T-helper 2 cell treated with Interferon-gamma antibody and Interleukin-4, amounts not matched to agents 5 μg/mL and 100 μg/mL, for 36 hours (primary cell): ENCODE measurements at places on chromosomes 13 and 19.

- DNase-seq = no peak
These were observed 20.5 kb upstream of the C1QTNF9 start for GRCh38 chr13:24288870-24289269.

- DNase-seq = peak; percentile 46
These were observed 25.7 kb downstream of the SLC8A2 start for GRCh38 chr19:47445937-47446402.

GRCh38 chr13:79108914-79109643 lies 297.0 kb downstream of the RBM26 start:
- DNase-seq = no peak

DNA sequence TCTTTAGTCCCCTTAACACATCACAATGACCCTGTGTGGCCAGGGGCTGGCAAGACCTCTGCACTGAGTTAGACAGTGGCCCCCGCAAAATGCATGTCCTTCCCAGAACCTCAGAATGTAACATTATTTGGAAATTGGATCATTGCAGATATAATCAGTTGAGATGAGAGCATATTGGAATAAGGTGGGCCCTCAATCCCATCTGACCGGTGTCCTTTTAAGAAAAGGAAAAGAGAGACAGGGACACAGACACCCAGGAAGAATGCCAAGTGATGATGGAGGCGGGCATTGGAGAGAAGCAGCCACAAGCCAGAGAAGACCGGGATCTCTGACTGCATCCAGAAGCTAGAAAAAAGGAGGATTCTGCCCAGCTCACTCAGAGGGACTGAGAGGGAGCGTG lies 1.8 kb downstream of the FAM187B start:
- no peak for DNase-seq

DNA sequence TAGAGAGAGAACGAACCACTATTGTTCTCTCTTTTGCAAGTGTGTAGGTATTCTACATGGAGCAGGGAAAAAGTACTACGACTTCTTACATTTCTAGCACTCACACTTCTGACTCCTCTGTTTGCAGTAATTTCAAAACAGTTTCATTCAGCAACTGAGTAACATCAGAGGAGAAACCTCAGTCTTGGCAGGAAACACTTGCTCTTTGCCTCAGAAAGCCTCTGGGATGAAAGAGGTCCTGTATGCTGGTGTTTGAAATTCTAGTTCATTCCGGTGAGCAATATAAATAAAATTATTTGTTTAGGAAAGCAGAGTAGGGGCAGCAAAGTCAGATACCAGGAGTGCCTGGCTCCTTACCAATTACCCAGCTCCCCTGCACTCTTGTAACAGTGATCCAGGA lies 595.5 kb downstream of the TBC1D4 start:
- no peak for DNase-seq

- no peak for DNase-seq
These were observed 26.3 kb downstream of the CYP4F2 start for GRCh38 chr19:15871570-15871969.

- DNase-seq = no peak
These were observed 23.1 kb downstream of the FXYD5 start for GRCh38 chr19:35177377-35178274.

DNA sequence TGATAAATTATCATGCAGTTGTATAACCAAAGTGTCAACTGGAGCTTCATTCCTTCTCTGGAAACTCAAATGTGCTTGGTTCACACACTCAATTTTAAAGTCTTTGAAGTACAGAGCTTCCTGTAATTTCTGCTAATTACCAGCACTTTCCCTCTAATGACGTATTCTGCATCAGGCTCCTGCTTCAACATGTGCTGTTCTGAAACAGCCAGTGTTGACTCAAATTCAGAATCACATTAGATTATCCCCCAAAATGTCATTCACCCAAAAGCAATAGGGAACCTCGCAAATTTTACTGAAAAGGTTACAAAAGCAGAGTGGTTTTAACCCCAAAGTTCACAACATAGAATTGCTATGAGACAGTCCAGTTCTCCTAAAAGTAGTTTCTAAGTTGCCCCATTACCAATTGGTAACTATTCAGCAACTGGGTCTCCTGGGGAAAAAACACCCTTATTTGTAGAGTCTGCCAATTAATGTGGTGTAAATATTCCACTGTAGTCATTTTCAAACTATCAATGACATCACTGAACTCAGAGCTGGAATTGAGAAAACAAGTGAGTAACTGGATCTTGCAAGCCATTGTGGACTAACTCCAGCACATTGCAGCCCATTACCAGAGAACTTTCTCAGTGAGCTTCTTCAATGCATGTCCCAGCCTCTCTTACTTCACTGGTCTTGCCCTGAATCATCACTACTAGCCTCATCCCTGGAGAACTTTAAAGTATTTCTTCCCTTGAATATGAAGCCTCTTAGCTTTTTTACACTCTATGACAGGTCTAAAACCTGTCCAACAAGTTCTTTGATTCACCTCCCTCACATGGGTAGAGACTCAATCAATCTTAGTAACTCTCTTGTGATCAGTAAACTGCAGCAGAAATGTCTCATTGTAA lies 955.4 kb downstream of the EFNB2 start:
- no peak for DNase-seq

DNA sequence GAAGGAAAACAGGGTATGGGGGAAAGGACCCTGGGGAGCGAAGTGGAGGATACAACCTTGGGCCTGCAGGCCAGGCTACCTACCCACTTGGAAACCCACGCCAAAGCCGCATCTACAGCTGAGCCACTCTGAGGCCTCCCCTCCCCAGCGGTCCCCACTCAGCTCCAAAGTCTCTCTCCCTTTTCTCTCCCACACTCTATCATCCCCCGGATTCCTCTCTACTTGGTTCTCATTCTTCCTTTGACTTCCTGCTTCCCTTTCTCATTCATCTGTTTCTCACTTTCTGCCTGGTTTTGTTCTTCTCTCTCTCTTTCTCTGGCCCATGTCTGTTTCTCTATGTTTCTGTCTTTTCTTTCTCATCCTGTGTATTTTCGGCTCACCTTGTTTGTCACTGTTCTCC lies 2.7 kb downstream of the KLK3 start:
- no peak for DNase-seq

DNA sequence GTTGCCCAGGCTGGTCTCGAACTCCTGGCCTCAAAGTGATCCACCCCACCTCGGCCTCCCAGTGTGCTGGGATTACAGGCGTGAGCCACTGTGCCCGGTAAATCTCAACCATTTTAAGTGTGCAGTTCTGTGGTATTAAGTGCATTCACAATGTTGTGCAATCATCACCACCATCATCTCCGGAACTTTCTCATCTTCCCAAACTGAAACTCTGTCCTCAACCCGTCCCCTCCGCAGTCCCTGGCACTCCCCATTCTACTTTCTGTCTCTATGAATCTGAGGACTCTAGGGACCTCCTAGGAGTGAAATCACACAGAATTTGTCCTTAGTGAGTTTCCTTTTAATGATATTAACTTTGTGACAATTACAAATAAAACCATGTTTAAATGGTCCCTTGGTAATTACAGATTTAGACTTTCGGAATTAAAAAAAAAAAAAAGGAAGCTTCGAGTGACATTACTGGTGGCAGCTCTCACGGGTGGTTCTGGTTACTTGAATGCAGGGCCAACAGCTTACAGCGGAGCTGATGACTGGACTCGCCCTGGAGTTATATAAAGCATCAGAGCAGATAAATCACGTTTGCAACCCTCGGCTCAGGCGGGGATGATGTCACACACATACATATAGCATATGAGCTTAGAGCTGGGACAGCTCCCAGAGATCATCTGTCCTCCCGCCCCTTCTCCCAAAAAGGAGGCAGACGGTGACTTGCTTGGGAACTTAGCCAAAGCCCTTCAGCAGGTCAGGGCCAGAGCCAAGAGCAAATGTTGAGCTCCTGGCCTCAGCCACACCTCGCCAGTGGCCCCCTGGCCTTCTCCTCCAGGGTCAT lies 89.8 kb downstream of the ZNF557 start:
- DNase-seq = no peak

DNA sequence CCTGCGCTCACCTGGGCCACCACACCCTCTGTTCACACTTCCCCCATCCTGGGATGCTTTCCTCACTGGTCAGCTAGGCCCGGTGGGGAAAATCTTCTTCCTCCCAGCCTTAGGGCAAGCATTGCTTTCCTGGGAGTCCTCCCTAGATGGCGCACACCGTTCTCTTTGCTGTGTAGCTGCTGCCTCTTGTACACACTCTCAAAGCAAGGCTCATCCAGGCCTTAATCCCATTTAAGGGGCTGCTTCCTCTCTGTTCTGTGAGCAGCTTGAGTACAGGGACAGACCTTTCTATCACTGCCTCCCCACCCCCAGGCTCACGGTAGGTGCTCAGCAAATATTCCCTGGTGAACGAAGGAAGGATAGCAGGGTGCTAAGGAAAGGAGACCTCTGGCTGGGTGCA lies 11.1 kb downstream of the SLC7A10 start:
- DNase-seq = no peak

DNA sequence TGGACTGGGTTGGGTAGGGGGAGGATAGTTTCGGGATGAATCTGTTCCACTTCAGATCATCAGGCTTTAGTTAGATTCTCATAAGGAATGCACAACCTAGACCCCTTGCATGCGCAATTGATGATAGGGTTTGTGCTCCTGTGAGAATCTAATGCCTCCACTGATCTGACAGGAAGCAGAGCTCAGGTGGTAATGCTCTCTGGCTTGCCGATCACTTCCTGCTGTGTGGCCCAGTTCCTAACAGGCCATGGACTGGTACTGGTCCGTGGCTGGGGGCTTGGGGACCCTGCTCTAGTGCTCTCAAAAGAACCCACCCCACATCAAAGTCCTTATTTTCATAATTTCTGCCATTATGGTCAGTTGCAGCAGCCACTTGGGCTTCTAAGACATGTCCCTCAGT lies 30.1 kb downstream of the DNAJC3 start:
- no peak for DNase-seq

DNA sequence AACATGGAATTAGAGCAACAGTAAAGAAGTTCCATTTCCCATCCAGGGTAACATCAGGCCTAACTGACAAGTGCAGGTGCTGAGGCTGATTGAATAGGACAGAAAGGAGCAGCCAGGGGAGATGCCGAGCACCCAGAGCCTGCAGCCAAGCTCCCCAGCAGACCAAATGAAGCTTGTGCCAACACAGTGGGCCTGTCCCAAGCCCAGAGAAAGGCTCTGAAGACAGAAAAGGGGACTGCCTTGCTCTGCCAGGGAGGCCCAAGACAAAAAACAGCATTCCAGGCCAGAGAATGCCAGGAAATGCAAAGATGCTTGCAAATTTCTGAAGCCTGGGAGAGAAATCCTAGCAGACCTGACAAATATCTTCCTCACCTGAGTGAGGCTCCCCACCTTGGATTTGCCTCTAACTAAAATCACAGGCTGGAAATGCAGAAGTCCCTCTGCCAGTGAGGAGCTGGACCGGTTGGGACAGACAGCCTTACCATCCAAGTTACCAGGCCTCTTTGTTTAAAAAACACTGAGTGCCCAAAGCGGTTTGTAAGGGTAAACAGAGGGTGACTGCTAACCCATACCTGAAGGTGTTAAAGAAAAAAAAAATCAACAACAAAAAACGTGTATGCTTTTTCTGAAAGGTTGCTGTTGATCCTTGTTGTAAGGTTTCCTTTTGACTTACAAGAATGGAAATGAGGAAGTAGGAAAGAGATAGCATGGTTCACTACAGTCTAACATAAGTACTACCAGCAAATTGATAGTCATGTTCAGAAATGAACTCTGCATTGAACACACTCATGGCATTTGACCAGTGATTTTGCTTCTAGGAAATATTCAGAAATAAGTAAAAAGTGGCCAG lies 11.8 kb upstream of the HMGB1 start:
- DNase-seq = no peak

- DNase-seq = peak; percentile 37
These were observed 33.3 kb downstream of the IGFL2 start for GRCh38 chr19:46181388-46181779.

DNA sequence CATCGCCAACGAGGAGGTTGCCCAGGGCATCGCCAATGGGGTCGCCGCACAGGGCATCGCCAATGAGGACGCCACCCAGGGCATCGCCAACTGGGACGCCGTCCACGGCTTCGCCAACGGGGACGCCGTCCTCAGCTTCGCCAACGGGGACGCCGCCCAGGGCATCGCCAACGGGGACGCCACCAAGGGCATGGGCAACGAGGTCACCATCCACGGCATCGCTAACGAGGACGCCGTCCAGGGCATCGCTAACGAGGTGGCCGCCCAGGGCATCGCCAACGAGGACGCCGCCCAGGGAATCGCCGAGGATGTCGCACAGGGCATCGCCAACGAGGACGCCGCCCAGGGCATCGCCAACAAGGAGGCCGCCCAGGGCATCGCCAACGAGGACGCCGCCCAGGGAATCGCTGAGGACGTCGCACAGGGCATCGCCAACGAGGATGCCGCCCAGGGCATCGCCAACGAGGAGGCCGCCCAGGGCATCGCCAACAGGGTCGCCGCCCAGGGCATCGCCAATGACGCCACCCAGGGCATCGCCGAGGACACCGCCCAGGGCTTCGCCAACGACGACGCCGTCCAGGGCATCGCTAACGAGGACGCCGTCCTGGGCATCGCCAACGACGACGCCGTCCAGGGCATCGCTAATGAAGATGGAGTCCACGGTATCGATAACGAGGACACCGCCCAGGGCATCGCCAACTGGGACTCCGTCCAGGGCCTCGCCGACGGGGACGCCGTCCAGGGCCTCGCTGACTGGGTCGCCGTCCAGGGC lies 945.7 kb downstream of the TUBA3C start:
- DNase-seq = no peak

DNA sequence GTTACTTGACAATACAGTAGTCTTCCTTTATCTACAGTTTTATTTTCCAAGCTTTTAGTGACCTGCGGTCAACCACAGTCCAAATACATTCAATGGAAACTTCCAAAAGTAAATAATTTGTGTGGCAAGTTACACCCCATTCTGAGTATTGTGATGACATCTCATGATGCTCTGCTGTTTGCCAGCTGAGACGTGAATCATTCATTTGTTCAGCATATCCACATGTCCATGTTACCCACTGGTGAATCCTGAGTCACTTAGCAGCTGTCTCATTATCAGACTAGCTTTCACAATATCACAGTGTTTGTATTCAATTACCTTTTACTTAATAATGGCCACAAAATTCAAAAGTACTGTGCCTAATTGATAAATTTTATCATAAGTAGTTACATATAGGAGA lies 179.8 kb downstream of the PRR20E start:
- DNase-seq = no peak

- peak; percentile 23 for DNase-seq
These were observed 13.8 kb upstream of the EHD2 start for GRCh38 chr19:47699360-47699917.
